Lower lobe of right lung (tissue), 2 donors: ENCODE measurements at places on chromosomes 12 and 14. TPM values are rescaled to one million over a fixed set of nuclear protein-coding genes. Genes with fewer than 3 reads are reported as not detected.
A peak's percentile ranks its signal among the peaks of the same experiment; 100 is the strongest.

The RPL10L gene
- not detected for total RNA-seq

The HOXC12 gene
- total RNA-seq, result not detected

The TAC3 gene
- not detected for total RNA-seq

The LRRIQ1 gene
- total RNA-seq, result 10.6 TPM

The SLC39A2 gene
- not detected for total RNA-seq

The KIF5A gene
- 0.09 TPM for total RNA-seq

The NTS gene
- 2.3 TPM for total RNA-seq

The DYRK2 gene
- 17.6 TPM for total RNA-seq

The KRT80 gene
- total RNA-seq, result 3.0 TPM

The ACRBP gene
- total RNA-seq, result 7.2 TPM

The ARHGAP9 gene
- total RNA-seq, result 54.2 TPM

The PRR13 gene
- 216 TPM for total RNA-seq

The HOXC4 gene
- 0.47 TPM for total RNA-seq

The DIO3 gene
- total RNA-seq, result 1.9 TPM

The OR4E2 gene
- total RNA-seq, result not detected

The SIX6 gene
- total RNA-seq, result not detected

The FAM161B gene
- total RNA-seq, result 4.7 TPM

DNA sequence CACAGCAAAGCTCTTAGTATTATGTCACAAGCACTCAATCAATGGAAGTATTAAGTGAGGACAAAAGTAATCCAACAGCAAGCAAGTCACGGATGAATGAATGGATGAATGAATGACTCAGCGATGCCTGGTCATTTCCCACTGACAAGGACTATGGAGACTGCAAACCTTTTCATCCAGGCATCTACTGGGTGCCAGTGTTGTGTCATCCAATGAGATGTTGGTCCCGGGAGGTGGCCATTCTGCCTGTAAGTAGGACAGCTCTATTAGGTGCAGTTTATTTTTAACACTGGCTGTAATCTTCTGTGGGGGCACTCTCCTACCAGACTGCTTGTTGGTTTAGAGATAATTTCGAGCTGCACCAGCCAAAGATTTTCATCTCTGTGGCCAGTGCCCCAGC, 39.4 kb downstream of the STAB2 start:
- no peak overlapping the region for H3K4me3 ChIP-seq
- H3K4me1 ChIP-seq, result no peaks in the 10 kb centered on the region
- H3K27me3 ChIP-seq, result no peaks in the 10 kb centered on the region
- no peak for DNase-seq

GRCh38 chr12:88310666-88311065, 168.6 kb downstream of the TMTC3 start:
- no peak overlapping the region for H3K4me3 ChIP-seq
- no peaks in the 10 kb centered on the region for H3K36me3 ChIP-seq
- DNase-seq, result no peak
- H3K27ac ChIP-seq, result no peak overlapping the region

DNA sequence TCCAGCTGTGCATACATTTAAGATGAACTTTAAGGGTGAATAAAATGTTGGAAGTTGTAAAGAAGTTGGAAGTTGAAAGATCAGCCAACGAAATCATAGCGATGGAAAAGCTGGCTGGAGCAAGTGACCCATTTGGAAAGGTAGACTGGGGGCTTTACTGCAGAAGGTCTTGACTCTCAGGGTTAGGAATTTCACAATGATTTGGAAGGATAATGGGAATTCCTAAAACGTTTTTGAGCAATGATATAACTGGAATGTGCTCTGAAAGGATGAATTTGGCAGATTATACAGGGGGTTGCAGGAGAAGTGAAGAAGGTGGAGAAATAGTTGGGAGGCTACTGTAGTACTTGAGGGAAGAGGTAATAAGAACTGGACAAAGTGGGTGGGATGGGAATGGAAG, 27.4 kb downstream of the EMP1 start:
- DNase-seq, result no peak
- peaks cover 16% of the 10 kb centered on the region for H3K4me1 ChIP-seq
- H3K36me3 ChIP-seq, result no peaks in the 10 kb centered on the region
- H3K27ac ChIP-seq, result no peak overlapping the region
- no peaks in the 10 kb centered on the region for H3K27me3 ChIP-seq

DNA sequence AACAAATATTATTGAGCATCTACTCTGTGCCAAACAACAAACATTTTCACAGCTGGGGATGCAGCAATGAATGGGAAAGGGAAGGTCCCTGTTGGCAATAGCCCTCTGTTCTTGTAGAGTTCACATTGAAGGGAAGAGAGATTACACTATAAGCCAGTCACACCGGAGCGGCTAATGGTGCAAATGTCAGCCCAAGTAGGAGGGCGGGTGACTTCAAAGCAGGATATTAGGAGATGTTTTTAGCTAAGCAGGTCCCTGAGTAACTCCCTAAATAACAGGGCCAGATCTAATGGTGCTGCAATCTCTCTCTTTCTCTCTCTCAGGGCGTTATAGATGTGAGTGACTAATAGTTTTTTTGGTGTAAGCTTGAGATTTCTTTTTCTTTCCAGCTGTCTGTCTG, 30.7 kb downstream of the FLVCR2 start:
- peak overlapping the region; percentile 70 for H3K27ac ChIP-seq
- H3K4me3 ChIP-seq, result no peak overlapping the region
- H3K4me1 ChIP-seq, result peaks cover 53% of the 10 kb centered on the region
- no peaks in the 10 kb centered on the region for H3K27me3 ChIP-seq
- no peak for DNase-seq
- no peaks in the 10 kb centered on the region for H3K36me3 ChIP-seq

DNA sequence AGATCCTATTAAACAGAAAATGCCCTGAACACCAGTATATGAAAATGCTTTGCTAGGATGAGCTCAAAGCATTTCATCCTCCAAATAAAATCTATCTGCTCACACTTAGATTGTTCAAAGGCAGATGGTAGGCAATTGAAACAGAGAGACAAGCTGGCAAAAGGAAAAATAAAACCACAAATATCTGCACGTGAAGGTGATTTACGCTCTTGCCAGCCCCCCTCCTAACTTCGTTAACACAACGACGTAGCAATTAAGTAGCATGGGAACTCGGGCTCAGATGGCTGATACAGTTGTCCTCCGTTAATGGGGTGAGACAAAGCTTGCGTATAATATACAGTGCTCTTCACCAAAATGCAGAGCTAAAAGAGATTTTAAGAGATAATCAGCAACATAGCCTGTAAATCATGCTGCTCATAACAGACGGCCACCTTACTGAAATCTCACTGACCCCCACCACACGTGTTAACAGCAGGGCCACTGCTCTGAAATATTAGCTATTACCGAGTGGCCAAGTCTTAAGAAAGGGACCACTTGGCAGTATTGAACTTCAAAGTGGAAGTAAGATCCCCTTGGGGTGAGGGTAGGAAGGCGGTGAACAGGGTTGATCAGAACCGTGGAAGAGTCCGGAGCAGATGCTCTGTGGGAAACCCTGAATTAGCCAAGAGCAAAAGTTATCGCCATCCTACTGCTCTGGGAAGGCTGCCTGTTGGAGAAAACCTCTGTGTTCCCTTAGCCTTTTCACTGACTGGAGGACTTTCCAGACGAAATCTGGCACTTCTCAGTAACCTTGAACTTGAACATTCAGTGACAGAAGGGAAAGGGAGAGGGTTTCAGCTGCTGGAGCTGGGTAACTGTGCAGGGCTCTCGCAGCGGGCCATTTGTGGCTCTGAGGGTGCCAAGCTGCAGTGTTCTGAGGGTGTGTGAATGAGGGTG, 23.1 kb downstream of the ETV6 start:
- H3K36me3 ChIP-seq, result no peaks in the 10 kb centered on the region
- DNase-seq, result no peak
- no peaks in the 10 kb centered on the region for H3K27me3 ChIP-seq
- H3K27ac ChIP-seq, result no peak overlapping the region

- no peaks in the 10 kb centered on the region for H3K36me3 ChIP-seq
- no peak overlapping the region for H3K27ac ChIP-seq
- DNase-seq, result no peak
- no peak overlapping the region for H3K4me3 ChIP-seq
- no peaks in the 10 kb centered on the region for H3K4me1 ChIP-seq
Measured at GRCh38 chr12:1523558-1524050, 70.8 kb downstream of the FBXL14 start.

DNA sequence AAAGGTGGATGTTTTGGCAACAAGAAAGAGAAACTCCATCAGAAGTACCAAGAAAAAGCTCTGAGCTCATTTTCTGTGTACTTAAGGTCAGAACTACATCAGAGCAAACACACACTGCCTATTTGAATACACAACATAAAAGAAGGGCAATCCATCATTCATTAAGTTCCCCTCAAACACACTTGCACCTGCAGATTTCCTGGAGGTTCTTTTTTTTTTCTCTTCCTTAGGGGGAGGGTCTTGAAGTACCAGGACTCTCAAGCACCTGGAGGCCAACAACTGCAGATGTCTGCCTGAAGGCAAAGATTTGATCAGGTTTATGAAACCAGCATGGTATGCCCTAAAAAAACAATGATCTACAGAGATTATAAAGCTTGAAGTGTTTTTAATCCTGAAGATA, 26.1 kb upstream of the PTHLH start:
- no peaks in the 10 kb centered on the region for H3K4me1 ChIP-seq
- no peak for DNase-seq
- no peaks in the 10 kb centered on the region for H3K36me3 ChIP-seq
- no peaks in the 10 kb centered on the region for H3K27me3 ChIP-seq
- H3K27ac ChIP-seq, result no peak overlapping the region
- H3K4me3 ChIP-seq, result no peak overlapping the region

- no peaks in the 10 kb centered on the region for H3K4me1 ChIP-seq
- no peaks in the 10 kb centered on the region for H3K27me3 ChIP-seq
- H3K4me3 ChIP-seq, result no peak overlapping the region
Measured at GRCh38 chr12:23006413-23006812, 381.4 kb downstream of the ETNK1 start.

DNA sequence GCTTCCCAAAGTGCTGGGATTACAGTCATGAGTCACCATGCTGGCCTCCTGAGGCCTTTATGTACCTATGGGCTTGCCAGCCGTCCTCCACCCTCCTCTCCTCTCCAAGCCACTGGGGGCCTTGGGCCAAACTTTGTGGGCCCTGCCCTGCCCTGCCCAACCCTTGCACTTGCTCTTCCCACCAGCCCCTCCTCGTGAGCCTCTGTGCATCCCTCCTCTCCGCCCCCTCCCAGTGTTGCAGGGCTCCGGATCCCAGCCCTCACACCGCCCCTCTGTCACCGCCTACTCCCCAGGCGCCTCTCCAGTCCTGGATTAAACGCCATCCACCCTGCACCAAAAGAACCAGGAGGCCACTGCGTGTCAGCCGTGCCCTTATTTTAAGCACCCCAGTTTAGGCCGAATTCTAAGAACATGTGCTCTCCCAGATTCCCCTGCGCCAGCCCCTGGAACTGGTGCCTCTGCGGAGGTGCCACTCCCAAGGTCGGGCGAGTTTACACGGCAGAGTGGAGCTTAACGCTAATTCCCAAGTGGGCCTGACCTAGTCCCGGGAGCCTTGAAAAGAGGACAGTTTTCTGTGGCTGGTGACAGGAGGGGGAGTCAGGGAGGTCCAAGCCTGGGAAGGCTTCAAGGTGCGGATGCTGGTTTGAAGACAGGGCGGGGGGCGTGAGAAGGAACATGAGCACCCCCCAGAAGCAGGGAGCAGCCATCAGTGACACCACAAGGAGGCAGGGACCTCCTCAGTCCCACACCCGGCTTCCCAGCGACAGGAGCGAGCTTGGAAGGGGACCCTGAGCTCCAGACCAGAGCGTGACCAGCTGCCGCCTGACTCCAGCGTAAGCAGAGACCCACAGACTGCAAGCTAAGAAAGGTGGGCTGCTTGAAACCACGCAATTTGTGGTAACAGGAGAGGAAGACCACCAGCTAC, 21.2 kb upstream of the CDCA4 start:
- peaks cover 5% of the 10 kb centered on the region for H3K4me1 ChIP-seq
- no peaks in the 10 kb centered on the region for H3K27me3 ChIP-seq
- H3K36me3 ChIP-seq, result no peaks in the 10 kb centered on the region
- DNase-seq, result peak; percentile 26

DNA sequence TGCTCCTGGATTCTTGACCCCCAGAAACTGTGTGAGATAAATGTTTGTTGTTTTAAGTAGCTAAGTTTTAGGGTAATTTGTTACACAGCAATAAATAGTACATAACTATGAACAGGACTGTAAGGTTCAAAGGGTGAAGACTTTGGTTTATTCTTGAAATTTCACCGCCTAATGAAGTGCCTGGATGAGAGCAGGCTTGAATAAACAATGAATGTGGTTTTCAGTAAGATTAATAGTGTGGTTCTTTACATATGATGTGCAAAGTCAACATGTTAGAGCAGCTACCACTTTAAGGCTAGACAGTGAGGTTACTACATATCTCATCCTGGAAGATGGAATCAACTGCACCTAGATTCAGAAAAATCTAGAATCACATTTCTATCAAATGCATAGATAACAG, 145.2 kb upstream of the BTG1 start:
- peaks cover 5% of the 10 kb centered on the region for H3K4me1 ChIP-seq
- DNase-seq, result no peak
- H3K27me3 ChIP-seq, result no peaks in the 10 kb centered on the region

DNA sequence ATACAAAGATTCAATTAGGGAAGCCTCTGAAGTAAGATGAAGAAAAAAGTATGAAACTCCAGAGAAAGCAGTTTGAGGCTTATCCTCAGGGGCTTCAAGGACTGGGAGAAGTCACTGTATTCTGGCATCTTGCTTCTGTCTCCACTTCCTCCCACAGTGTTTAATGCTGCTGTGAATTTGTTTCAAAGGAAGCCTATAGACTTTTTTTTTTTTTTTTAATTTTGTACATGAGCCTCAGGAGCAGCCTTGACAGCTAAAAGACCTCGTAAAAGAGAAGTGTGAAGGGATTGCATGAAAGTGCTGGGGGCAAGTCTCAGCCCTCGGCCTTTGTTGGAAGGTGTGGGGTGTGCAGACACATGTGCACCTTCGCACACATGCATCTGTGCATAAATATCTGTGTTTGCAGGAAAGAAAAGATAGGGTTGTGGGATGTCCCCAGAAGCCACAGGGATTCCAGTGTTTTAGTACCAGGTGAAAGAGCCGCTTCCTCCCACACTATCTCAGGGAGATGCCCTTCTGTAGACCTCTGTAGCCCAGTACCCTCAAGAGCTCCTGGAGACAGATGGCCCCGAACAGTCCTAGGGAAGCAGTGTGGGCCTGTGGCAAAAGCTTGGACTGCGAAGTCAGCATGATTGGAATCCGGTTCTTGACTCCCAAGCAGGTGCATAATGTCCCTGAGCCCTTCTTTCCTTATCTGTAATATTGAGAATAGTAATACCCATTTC, 193.5 kb upstream of the BCL2L14 start:
- peak overlapping the region; percentile 7 for H3K27ac ChIP-seq
- H3K36me3 ChIP-seq, result peaks cover 5% of the 10 kb centered on the region
- H3K27me3 ChIP-seq, result no peaks in the 10 kb centered on the region
- no peak overlapping the region for H3K4me3 ChIP-seq

- no peak for DNase-seq
- no peaks in the 10 kb centered on the region for H3K4me1 ChIP-seq
- H3K27me3 ChIP-seq, result no peaks in the 10 kb centered on the region
- H3K36me3 ChIP-seq, result peaks cover 94% of the 10 kb centered on the region
- H3K4me3 ChIP-seq, result no peak overlapping the region
Measured at GRCh38 chr14:95436354-95436753, 80.1 kb downstream of the SYNE3 start.

- no peak for DNase-seq
- no peak overlapping the region for H3K27ac ChIP-seq
- H3K27me3 ChIP-seq, result no peaks in the 10 kb centered on the region
- no peaks in the 10 kb centered on the region for H3K36me3 ChIP-seq
Measured at GRCh38 chr12:59657266-59657665, 61.4 kb downstream of the SLC16A7 start.
